ENCODE measurements at places on chromosomes 1 and 21. TPM values are rescaled to one million over a fixed set of nuclear protein-coding genes. Genes with fewer than 3 reads are reported as not detected.

TNFAIP8L2 gene
- not detected for total RNA-seq

APCS gene
- total RNA-seq = not detected

RGS1 gene
- not detected for total RNA-seq

C2CD4D gene
- total RNA-seq = 0.82 TPM

NR1I3 gene
- 0.20 TPM for total RNA-seq

ZYG11A gene
- total RNA-seq = 0.96 TPM

LEPR gene
- total RNA-seq = 7.2 TPM

CLDN14 gene
- not detected for total RNA-seq

DNA sequence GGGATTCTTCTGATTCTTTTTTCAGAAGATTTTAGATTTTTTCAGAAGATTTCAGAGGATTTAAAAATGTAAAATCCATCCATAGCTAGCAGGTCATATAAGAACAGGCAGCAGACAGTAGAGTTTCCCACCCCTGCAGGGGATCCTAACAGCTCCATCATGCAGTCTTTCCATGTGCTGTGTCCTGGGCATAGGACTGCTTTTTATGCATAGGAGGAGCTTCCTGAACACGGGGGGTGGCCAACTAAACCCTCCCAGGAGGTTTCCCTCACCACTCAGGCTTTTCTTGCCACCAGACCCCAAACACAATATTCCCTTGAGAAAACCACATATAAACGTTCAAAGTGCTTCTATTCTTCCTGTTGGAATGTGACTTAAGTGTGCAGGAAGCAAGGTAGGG is 90.1 kb upstream of the TNR start:
- no peak overlapping the region for H3K27ac ChIP-seq
- peak; percentile 70 for DNase-seq
- H3K27me3 ChIP-seq = no peaks in the 10 kb centered on the region
- no peaks in the 10 kb centered on the region for H3K36me3 ChIP-seq

DNA sequence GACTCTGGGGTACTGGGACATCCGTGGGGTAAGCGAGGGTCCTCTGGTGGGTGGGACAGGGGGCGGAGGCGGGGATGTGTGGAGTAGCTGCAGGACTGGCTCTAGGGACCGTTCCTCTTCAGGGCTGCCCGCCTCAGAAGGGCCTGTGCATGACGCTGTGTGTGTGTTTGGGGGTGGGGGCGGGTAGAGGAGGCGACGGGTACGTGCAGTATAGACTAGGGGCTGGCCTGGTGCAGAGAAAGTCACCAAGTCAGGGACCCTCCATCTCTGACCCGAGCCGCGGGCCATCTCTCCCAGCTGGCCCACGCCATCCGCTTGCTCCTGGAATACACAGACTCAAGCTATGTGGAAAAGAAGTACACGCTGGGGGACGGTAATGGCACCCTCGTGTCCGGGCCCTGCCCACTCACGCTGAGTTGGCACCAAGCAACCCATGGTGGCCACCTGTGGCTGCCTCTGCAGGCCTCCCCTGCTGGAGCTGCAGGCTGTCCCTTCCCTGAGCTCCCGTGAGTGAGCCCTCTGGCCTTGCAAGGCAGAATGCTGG is 342 bp downstream of the GSTM5 start:
- H3K36me3 ChIP-seq = no peaks in the 10 kb centered on the region
- DNase-seq = no peak
- no peaks in the 10 kb centered on the region for H3K27me3 ChIP-seq
- H3K27ac ChIP-seq = no peak overlapping the region
- H3K4me1 ChIP-seq = no peaks in the 10 kb centered on the region

- H3K4me1 ChIP-seq = no peaks in the 10 kb centered on the region
- H3K27ac ChIP-seq = no peak overlapping the region
- H3K4me3 ChIP-seq = no peak overlapping the region
- no peak for DNase-seq
- no peaks in the 10 kb centered on the region for H3K36me3 ChIP-seq
- H3K27me3 ChIP-seq = peaks cover 17% of the 10 kb centered on the region
These were observed 79.0 kb upstream of the SYT6 start for GRCh38 chr1:114232691-114233090.

DNA sequence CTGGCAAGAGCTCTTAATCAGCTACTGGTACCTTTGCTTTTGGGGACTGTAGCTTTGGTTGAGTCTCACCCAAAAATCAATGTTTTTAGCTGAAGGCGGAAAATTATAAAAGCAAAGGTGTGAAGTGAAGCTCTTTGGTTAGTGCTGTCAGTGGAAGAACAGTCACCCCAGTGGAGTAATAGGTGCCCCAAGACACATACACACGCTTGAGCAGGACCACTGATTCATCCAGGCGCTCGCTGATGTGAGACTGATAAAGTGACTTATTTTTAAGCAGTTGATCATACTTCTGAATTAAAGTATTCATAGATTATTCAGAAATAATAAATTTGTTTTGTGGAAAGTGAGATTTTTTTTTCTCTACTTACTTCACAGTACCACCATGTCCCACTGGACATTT is 37.1 kb downstream of the TGFB2 start:
- no peak overlapping the region for H3K4me3 ChIP-seq
- H3K27me3 ChIP-seq = no peaks in the 10 kb centered on the region
- H3K27ac ChIP-seq = no peak overlapping the region
- DNase-seq = no peak
- H3K36me3 ChIP-seq = no peaks in the 10 kb centered on the region

GRCh38 chr1:119978018-119978505 is 81.7 kb upstream of the ADAM30 start:
- DNase-seq = no peak
- H3K4me1 ChIP-seq = peaks cover 11% of the 10 kb centered on the region
- H3K4me3 ChIP-seq = no peak overlapping the region
- no peaks in the 10 kb centered on the region for H3K36me3 ChIP-seq
- H3K27me3 ChIP-seq = no peaks in the 10 kb centered on the region

DNA sequence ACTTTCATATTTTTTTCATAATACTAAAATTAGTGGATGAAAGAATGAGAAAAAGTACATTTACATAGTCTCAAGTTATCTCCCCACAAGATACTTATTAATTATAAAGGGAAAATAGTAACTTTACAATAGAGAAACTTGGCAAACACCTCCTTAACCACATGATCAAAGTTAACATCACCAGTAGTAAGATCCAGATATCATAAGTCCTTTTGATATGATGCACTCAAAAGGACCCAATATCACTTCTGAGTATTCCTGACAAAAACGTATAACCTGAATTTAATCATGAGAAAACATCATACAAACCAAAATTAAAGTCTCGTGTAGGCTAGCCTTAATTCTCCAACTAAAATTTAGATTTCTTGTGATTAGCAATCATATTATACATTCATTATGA is 67.4 kb downstream of the LYST start:
- H3K4me3 ChIP-seq = no peak overlapping the region
- DNase-seq = no peak
- H3K27me3 ChIP-seq = no peaks in the 10 kb centered on the region
- H3K27ac ChIP-seq = no peak overlapping the region
- H3K36me3 ChIP-seq = no peaks in the 10 kb centered on the region
- H3K4me1 ChIP-seq = no peaks in the 10 kb centered on the region

DNA sequence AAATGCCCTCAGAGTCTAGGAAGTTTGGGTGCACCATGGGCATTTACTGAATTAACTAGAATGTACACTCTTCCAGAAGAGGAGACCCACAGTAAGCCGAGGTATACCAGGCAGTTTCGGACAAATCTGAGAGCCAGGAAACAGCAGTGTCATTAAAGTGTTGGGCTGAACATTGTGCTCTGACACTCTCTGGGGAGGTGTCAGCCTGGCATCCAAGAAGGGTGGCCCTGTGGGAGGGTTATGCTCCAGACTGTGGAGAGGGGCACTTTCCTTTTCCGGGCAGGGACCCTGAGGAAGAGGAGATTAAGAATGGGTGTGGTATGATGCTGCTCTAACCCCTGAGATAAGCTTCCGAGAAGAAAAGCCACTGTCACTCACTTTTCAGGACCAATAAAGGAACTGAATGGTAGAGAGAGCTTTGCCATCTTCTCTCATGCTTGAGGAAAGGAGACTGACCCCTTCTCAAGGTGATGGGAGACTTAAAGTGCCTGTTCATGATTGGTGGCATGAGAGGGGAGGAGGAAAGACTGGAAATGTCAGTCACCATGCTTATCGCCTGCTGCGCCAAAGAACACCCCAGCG is 98.2 kb downstream of the UCK2 start:
- DNase-seq = no peak
- H3K36me3 ChIP-seq = no peaks in the 10 kb centered on the region
- no peaks in the 10 kb centered on the region for H3K27me3 ChIP-seq
- H3K4me1 ChIP-seq = no peaks in the 10 kb centered on the region
- no peak overlapping the region for H3K4me3 ChIP-seq

GRCh38 chr1:44661781-44662682 is 12.2 kb downstream of the TMEM53 start:
- no peaks in the 10 kb centered on the region for H3K27me3 ChIP-seq
- no peaks in the 10 kb centered on the region for H3K36me3 ChIP-seq
- DNase-seq = no peak
- H3K4me3 ChIP-seq = no peak overlapping the region

GRCh38 chr1:109732390-109732881 is 8.4 kb downstream of the GSTM3 start:
- peaks cover 7% of the 10 kb centered on the region for H3K27me3 ChIP-seq
- no peaks in the 10 kb centered on the region for H3K4me1 ChIP-seq
- DNase-seq = no peak
- no peak overlapping the region for H3K4me3 ChIP-seq
- no peak overlapping the region for H3K27ac ChIP-seq

GRCh38 chr1:94322696-94323095 is 85.3 kb upstream of the ARHGAP29 start:
- no peaks in the 10 kb centered on the region for H3K36me3 ChIP-seq
- DNase-seq = peak; percentile 78
- H3K27me3 ChIP-seq = no peaks in the 10 kb centered on the region
- no peak overlapping the region for H3K4me3 ChIP-seq
- no peak overlapping the region for H3K27ac ChIP-seq
